ENCODE measurements at places on chromosomes 2 and 18.

DNA sequence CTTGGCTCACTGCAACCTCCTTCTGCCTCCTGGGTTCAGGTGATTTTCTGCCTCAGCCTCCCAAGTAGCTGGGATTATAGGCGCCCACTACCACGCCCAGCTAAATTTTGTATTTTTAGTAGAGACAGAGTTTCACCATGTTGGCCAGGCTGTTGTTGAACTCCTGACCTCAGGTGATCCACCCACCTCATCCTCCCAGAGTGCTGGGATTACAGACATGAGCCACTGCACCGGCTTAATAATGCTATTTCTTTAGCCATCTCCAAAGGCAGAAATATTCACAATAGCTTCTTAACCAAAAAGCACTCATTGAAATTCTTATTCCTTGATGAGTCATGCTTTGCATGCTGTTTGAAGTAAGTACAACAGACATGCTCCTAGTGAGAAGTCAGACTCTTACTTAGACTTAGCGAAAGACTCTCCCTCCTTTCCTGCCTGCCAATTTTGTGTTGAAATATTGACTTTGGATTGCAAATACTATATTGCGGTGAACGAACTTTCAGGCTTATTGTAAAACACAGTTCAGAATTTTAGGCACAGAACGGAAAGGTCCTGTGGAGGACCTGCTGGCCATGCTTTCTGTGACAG, 4.4 kb downstream of the ACTR3 start:
- DNase-seq = peak; percentile 92

DNA sequence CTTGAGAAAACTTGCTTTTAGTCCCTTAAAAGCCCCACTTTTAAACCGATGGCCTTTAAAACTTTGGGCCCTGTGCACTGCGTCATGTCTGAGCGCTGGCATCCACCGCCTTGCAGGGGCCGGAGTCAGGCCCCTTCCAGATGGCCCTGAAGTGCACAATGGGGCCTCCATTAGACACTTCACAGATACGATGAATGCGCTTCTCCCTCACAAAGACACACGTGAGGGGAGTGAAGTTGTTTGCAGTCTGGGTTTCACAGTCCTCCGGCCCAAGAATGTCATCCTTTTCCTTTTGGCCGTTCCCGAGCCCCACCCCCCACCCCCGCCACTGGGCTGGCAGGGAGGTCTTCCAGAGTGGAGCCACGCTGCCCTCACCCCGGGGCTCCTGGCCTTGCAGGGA, 415.1 kb upstream of the SALL3 start:
- DNase-seq = no peak

GRCh38 chr2:147172493-147173188, 672.2 kb upstream of the ACVR2A start:
- no peak for DNase-seq

- no peak for DNase-seq
Measured at GRCh38 chr2:119049968-119050704, 108.1 kb downstream of the MARCO start.

- peak; percentile 76 for DNase-seq
Measured at GRCh38 chr2:25161055-25161781, 7.2 kb downstream of the POMC start.

DNA sequence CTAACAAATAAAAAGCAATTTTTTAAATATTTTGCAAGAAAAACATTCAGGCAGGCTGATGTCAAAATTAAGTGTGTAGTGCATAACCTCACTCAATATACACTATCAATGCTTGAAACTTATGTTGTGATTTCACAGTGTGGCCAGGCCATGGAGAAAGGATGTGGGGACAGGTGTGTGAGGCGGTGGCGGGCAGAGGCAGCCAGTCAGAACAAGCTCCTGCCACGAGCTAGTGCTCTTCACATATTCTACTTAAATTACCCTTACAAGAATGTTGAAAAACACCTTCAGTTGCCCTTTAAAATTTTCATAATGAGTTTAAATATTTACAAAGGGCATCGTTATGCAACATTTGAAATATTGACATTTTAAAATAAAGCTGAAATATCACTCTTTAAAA, 43.2 kb downstream of the CYB5A start:
- no peak for DNase-seq

- DNase-seq = no peak
Measured at GRCh38 chr2:16717477-16717876, 51.8 kb upstream of the CYRIA start.

DNA sequence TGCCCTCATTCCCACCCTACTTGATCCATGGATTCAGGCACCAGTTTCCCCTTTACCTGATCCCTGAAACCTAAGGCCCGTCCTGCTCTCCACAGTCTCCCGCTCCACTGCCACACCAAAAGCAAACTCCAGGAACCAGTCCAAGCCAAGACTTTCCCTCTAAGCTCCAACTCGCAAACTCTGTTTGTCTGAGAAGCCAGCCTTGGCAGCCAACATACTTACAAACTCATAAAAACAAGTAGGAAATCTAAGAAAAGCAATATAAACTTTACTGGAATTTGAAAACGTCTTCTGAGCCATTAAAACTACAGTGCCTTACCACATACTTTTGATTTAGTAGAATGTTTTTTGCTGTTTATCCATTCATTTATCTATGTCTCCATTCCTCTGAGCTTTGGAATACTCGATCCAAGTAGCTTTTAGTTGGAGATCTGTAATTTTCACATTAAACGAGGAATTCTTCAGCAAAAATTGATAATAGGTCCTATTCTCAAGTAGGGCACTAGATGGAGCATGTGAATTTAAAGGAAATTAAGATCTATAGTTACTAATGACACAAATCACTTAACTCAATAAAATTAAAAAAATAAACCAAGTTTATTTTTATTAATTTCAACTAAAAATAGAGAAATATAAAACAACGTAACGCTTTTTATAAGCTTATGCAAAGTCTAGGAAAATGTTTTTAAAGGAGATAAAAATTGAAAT, 199.7 kb downstream of the MYO3B start:
- DNase-seq = no peak

DNA sequence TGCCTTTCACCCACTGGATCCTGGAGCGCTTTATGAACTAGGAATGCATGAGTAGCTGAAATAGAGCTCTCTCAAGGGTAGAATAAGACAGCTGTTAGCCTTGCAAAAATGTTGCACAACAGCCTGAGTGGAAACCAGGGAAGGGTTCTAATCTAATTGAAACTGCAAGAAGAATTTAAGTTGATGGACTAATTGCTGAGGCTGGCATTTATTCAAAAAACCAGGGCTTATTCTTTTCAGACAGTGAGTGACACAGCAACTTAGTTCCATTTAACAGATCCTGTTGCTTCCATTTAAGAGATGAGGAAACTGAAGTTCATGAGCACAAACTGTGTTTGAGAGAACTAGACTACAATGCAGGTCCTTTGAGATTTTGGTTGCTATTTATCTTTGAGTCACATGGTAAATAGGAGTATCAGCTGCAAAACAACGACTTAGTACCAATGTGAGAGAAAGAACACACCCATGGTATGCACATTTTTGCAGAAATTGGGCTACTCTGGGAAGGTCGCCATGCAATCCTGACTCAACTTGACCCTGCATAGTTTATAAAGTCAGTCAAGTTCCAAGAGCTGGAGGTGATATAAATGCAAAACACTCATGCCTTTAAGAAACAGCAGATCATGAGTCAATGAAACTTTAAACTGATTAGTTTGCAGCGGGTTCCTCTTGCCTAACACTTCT, 76.4 kb upstream of the PARD3B start:
- DNase-seq = peak; percentile 76

- DNase-seq = no peak
Measured at GRCh38 chr2:101587251-101587650, 110.3 kb upstream of the MAP4K4 start.

DNA sequence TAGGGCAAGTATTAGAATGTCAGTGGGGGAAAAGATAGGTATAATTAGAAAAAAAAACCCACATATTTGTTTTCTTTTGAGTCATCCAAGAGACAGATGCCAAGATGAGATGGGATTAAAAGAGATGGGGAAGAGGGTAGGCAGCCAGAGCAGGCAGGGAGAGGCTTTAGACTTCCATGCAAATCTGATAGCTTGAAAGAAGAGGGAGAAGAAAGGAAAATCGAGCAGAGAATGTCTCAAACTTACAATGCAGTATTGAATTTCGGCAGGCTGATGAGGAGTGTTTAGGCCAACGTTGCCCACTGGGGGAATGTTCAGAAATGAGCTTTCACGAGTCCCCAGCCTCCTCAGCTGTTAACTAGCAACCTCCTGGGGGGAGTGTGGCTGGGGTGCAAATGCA, 91.3 kb downstream of the SPATS2L start:
- DNase-seq = peak; percentile 62

DNA sequence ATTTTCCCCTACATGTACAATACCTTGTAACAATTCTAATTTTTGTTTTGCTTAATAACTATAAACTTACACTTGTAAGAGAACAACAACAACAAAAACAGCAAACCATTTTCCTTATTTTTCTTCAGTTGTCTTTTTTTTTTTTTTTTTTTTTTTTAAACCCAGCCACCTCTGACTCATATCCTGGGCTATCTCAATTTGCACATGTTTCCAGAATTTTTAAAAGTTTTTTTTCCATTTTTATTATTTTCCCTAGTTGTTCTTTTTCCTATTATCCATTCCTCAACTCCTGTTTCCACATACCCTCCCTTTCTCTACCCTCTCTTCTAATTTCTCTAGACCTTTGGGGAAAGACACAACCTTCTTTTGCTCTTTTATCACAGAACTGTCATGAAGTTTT, 112.5 kb downstream of the EFEMP1 start:
- DNase-seq = no peak

DNA sequence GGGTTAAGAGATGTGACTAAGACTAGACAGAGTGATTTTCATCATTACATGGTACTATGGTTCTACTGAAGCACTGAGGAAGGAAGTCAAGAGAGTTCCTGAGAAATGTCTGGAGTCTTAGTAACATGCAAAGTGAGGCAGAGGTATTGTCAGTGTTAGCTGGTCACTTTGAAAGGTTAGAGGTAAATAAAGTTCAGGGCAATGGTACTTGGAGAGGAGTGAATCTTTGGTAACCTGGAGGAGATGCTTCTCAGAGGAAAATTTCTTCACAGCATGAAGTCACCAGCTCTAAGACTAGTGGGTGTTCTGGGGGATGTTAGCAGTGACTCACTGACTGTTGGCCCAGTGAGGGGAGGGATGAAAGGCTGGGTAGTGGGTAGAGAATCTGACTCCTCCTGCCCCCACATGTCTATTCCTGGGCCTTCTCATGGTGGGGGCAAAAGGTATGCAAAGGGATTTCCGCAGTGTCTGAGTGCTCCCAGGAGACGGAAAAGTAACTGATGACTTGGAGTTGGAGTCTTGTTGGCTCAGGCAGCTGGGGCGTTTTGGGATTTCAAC, 23.3 kb upstream of the IL1RN start:
- peak; percentile 26 for DNase-seq

DNA sequence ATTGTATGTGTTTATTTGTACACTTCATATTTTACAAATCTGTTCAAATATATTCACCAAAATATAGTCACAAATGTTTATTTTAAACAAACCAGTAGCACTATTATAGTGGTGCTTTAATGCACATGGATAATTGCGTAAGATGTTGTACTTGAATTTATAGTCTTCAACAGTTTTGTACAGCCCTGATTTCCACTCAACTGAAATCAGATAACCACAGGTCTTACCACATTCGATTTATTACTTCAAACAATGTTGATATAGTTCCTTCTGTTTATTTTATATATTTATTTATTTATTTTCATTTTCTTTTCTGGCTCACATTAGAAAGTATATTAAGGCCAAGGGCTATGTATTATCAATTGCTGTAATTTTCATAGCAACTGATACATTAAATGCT, 99.4 kb upstream of the ZNF804A start:
- no peak for DNase-seq

GRCh38 chr2:212271583-212271982, 267.0 kb downstream of the ERBB4 start:
- DNase-seq = no peak

DNA sequence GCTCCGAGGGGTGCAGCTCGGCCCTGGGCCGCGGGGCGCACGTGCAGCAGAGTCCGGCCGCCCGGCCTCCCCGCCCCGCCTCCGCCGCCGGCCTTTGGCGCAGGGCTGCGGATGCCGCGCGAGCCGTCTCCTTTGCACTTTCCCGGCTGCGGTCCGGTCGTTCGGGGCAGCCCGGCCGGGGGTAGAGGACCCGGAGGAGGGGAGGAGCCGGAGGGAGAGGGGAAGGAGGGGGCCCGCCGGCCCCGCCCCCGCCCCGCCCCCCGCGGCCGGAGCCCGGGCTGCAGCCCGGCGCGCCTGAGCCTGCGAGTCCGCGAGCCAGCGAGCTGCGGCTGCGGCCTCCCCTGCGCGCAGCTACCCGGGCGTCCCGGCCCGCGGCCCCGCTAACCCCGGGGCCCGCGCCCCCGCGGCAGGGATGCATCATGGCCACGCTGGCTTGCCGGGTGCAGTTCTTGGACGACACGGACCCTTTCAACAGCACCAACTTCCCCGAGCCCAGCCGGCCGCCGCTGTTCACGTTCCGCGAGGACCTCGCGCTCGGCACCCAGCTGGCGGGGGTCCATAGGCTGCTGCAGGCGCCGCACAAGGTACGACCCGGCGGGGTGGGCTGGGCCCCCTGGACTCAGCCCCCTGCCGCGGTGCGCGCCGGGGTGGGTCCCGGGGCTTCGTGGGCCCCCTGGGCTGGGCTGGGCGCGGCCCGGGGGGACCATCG, at the start of gene FHOD3:
FHOD3 (plus strand) TSS at position 297 of the 709 bp plus-strand sequence; CDS start at position 420, 123 bp downstream.
- peak; percentile 72 for DNase-seq

GRCh38 chr18:42578792-42579191, 536.7 kb downstream of the RIT2 start:
- peak; percentile 32 for DNase-seq

- DNase-seq = peak; percentile 77
Measured at GRCh38 chr18:59006461-59007067, 133.1 kb upstream of the SEC11C start.

- peak; percentile 56 for DNase-seq
Measured at GRCh38 chr2:71783215-71783614, 329.9 kb downstream of the DYSF start.
